ENCODE measurements at places on chromosomes 7 and 10.
A peak's percentile ranks its signal among the peaks of the same experiment; 100 is the strongest.

- DNase-seq, result no peak
These were observed 704.6 kb downstream of the CCSER2 start for GRCh38 chr10:85032981-85033380.

DNA sequence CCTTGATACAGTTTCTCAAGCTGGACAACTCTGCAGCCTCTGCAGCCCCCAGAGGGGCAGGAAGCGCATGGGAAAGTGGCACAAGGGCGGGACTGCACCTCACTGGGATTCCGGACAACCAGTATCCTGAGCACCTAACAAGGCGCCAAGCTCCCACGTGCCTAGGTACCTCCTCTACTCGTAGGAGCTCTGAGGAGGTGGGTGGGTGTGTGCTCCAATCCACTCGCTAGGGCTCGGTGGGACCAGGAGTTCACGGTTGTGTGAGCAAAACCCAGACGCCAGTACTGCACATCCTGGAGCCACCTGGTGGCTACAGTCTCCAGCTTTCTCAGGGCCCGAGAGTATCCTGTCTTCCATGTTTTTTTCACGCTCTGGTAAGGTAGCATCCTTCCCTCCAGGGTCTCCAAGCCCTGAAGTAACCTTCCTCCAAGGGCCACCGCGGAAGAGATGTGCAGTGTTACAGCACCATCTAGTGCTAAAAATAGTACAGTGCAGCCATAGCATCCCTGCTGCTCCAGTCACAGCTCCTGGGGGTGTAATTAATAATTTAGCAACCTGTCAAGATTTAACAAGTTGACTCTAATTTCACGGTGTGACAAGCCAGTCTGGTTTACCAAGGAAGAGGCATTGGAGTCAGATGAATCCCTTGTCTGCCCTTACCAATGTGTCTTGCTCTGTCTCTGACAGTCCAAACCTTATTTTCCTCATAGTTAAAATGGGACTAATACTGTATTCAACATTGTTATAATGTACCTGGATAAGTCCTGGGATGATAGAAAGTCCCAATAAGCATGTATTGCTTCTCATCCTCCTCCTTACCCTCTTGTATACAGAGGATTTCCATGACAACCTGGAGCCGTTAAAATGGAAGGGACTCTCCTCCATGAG is 70.4 kb downstream of the HERPUD2 start:
- peak; percentile 63 for DNase-seq

- peak; percentile 60 for DNase-seq
These were observed 149.8 kb downstream of the XPNPEP1 start for GRCh38 chr10:109773288-109774120.

- no peak for DNase-seq
These were observed at the start of gene PSD for GRCh38 chr10:102418622-102419268. Gene PSD, minus strand, starts transcription at chr10:102418785. Its CDS starts 1,747 bp downstream, at chr10:102417038.

DNA sequence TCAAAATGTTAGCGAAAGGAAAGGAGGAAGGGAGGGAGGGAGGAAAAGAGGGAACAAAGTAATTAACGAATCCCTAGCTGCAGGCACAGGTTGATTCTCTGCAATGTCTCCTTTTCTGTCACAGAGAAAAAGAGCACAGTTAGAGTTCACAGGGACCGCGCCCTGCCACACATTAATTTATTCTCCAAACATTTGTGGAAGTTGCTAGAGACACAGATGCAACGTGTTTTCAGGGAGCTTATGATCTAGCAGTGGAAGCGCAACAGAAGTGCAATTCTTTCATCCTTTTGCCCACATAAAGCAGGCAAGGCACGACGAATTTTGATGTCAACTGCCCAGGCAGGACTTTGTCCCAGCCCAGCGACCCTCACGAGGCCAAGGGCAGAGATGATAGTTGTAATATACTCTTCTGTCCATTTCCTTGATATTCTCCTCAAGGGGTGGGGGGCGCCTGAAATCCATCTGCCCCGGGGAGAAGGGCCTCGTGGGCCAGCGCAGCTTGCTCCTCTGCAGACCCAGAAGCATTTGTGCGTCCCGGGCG is 101.7 kb upstream of the ZNF438 start:
- DNase-seq, result no peak

DNA sequence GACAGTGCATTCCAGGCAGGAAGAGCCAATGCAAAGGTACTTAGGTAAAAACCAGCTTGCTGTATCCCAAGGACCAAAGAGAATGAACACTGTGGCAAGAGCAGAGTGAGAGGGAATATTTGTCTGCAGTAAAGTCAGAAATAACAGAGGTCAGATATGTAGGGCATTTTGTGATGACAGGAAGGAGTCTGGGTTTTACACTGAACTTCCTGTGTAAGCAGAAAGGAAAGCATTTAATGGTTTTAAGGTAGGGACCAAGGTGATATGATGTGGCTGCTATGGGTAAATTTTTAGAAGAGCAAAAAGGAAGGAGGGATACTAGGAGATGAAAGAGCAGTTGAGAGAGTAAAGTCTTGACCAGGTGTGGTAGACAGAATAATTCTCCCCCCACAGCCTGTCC is 10.1 kb downstream of the ABCB1 start:
- no peak for DNase-seq

DNA sequence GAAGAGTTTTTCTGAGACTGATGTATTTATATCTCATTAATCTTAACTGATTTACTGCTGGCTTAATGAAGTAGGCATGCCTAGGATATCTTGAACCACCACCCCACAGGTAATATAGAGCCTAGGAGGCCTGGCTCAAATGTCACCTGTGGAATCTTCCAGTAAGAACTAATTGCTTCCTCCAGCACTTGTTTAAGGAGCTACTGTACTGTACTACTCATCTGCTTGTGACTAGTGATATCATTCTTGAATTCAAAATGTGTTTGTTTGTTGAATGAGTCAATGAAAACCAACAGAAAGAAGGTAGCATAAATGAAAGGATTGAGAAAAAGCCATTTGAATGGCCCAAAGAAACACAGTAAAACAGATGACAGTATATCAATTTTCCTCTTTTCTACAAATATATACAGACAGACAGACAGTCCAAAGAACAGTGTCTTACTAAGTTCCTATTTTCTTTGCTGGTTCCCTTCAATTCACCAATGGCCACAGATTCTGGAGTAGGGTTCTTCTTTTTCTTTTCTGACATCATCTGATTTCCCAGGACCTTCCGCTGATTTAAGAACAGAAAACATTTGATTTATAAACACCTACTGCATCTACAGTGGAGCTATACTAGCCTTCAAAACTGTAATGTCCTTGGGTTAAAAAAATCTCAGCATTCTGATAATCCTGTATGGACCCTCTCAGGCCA is 43.7 kb upstream of the SLIT1 start:
- no peak for DNase-seq

DNA sequence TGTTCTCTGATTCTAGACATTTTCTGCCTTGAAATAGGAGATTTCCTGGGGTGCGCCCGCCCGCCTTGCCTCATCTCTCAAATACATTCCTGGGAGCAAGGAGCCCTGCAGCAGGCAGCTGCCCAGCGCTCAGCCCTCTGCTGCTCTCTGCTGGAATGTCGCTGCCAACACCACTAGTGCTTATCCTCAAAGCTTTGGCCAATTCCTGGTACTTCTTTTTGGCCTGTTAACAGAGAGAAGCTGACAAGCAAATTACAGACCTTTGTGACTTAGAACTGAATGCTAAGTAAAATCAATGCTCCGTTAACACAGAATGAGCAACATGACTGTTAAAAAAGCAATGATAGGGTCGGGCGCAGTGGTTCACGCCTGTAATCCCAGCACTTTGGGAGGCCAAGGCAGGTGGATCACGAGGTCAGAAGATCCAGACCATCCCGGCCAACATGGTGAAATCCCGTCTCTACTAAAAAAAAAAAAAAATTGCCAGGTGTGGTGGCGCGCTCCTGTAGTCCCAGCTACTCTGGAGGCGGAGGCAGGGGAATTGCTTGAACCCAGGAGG is 41.9 kb upstream of the SYPL1 start:
- DNase-seq, result peak; percentile 92

- no peak for DNase-seq
These were observed 15.6 kb downstream of the ZNF12 start for GRCh38 chr7:6691103-6691502.

DNA sequence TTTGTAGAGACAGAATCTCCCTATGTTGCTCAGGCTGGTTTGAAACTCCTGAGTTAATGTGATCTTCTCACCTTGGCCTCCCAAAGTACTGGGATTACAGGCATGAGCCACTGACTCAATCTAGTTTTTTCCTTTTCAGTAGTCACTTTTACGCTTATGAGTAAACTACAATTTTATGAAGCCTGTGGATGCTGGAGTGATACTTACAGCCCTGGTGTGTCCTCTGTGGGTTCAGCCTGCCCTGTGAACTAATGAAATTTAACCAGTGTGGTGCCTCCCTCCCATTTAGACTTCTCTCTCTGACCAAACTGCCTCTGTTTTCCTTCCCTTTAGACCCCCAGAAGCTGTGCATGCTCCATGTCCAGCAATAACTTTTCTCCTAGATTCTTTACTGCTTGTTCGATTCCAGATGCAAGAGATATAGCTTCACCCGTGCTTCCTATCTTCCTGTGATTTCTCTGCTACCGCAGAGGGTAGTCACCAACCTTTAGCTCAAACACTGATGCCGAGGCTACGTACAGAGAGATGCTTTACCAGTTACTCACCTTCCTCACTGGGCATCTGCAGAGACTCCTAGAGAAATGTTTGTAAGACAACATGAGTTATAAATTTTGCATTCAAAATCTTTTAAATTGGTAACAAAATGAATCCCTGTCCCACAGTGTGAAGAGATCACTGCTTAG is 90.8 kb downstream of the KIAA1217 start:
- no peak for DNase-seq

- peak; percentile 13 for DNase-seq
These were observed 37.3 kb downstream of the SND1 start for GRCh38 chr7:127689194-127689772.

GRCh38 chr10:95394161-95394880 is 103.5 kb upstream of the PDLIM1 start:
- DNase-seq, result no peak

DNA sequence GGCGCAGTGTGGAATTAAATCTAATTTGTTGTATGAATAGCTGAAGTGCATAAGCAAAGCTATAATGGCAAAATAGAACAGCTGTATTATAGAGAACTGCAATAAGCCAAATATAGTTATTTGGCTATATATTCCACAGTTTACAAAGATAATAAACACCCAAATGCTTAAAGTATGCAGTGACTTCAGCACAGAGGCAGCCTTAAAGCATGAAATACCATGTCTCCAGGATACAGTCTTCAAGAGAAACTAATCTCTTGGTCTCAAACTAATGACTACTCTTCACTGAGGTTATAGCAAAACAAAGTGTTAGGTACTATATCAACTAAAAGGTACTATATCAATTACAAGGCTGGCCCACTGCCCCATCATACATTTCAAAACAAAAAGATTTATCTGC is 48.0 kb downstream of the NT5C2 start:
- DNase-seq, result peak; percentile 43

DNA sequence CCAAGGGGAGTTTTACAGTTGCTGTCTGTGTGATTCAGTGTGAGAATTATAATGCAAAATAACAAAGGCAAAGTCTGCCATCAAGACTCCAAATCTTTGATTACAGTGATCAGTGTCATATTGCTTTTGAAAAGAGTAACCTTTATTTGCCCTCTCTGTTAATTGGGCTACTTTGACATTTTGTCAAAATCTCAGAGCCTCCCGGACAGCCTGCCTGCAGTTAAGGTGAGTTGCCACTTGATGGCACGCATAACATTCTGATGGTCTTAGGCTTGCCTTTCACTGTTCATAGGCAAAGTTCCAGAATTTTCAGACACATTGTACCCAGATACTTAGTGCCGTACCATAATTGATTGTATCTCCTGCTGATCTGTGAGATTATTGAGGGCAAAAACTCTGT is 253.5 kb downstream of the ABCA13 start:
- peak; percentile 11 for DNase-seq

- no peak for DNase-seq
These were observed 51.3 kb upstream of the STEAP4 start for GRCh38 chr7:88357781-88358525.

DNA sequence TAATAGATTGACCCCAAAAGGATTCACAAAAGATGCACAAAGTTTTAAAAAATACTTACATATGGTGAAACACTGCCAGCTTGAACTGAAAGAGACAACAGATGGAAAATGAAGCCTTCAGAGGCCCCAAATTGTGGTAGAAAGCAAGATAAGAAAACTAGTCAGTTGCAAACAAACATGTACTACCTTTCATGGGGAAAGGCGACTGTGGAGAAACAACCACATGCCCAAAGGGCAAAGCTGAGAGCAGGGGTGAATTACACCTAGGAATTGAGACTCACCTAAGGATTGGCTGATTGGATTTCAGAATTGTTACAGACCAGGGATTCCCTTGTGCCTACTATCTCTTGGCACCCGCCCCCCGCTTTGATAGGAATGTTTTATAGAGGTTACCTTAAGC is 13.1 kb downstream of the EPC1 start:
- no peak for DNase-seq

DNA sequence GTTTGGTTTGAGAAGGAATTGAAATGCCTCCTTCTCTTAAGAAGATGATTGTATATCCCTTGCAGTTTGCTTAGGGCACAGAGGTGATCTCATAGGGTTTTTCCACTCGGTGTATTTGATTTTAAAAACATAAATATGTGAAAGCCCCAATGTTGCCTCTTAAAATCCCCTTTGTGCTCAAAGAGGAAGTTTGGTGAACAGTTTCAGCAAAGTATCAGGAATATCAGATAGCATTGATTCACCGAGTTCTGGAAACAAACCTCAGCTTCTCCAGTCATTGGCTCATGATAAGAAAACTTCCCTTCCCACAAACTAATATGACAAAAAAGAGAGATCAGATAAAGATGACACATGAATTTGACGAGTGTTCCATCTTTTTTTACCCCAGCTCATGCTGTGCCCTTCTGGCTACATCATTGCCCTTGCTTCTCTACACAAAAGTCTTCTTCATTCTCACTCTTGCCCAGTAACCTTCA is 20.1 kb upstream of the SMNDC1 start:
- no peak for DNase-seq

GRCh38 chr10:46287846-46288477 is 1.2 kb downstream of the ANTXRL start:
- DNase-seq, result no peak

- no peak for DNase-seq
These were observed 200.3 kb upstream of the PCLO start for GRCh38 chr7:83362871-83363550.
